ENCODE measurements at places on chromosomes 1 and 21. TPM values are rescaled to one million over a fixed set of nuclear protein-coding genes. Genes with fewer than 3 reads are reported as not detected.

Gene AMY2B
- 1.4 TPM for total RNA-seq

Gene KRTAP12-2
- 1.8 TPM for total RNA-seq

Gene FCRLA
- total RNA-seq = not detected

Gene MAP1LC3C
- not detected for total RNA-seq

Gene SFN
- not detected for total RNA-seq

Gene ISG15
- total RNA-seq = 45.3 TPM

Gene CFHR2
- not detected for total RNA-seq

Gene CYP4B1
- total RNA-seq = not detected

Gene TMOD4
- total RNA-seq = 2.8 TPM

All from A673 (cell line).